Kidney (tissue), 22 donors: ENCODE measurements at places on chromosomes 6 and 20. TPM values are rescaled to one million over a fixed set of nuclear protein-coding genes. Genes with fewer than 3 reads are reported as not detected.

GRCh38 chr6:25010176-25010575 is 74.4 kb upstream of the RIPOR2 start:
- no peak for DNase-seq

GRCh38 chr6:84046755-84047154 is 13.2 kb downstream of the MRAP2 start:
- DNase-seq = no peak

The TAGAP gene
- 0.45 TPM for polyA plus RNA-seq

DNA sequence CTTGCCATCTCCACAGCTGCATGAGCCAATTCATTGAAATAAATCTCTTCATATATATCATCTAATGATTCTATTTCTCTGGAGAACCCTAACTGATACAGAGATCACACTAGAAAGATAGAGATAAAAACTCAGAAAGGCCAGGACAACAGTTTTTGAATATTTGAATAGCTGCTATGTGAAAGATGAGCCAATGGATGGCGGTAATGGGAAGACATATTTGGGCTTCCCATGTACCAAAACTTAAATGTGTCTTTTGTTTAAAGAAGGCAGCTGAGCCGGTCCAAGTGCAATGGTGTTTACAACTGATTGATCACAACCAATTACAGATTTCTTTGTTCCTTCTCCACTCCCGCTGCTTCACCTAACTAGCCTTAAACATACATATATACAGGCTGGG is 35.1 kb downstream of the SGK1 start:
- DNase-seq = no peak

The PRL gene
- polyA plus RNA-seq = not detected

DNA sequence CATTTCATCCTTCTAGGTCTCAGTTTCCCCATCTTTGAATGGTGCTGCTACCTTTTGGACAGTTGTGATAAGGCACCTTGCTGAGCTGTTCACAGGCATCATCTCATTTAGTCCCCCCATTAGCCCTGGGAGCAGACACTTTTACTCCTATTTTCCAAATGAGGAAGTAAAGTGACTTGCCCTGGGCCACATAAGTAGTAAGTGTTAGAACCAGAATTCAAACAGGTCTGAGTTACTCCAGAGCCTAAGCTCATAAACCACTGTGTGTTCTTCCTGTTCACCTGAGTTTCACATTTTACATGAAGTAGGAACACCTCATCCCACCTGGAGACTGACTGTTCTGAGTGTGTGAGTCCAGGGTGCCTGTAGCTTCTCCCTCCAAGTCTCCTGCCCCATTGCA is 43.5 kb upstream of the EPB41L1 start:
- DNase-seq = no peak

DNA sequence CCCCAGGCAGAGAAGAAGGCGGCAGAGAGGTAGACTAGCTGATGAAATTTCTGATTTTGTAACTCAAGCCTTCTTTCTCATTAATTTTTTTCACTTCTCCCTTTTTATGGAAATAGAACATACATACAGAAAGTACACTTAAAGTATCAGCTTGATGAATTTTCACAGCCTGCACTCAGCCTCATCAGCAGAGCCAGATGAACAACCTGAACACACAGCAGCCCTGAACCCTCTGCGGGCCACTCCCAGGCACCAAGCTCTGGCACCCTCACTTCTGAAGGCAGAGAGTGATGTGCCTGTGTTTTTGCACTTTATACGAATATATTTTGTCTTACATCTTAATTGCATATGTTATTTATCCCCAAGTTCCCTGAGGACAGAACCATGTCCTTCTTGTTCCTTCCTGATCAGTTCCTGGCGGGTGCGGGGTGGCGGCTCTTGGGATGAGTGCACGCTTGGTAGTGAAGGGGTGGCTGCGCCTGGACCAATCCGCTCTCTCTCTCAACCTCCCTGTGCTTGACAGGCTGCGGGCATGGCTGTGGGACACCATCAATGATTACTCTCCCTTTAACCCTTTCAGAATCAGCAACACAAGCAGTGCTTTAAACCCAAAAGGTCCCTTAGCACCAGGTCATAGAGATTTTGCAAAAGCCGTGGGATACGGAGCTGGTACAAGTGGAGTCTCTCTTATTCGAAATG is 34.8 kb upstream of the AFDN start:
- no peak for DNase-seq

The SLC17A2 gene
- polyA plus RNA-seq = 0.54 TPM
